Large intestine (tissue), 12 donors: ENCODE measurements at places on chromosomes 1 and 21. TPM values are rescaled to one million over a fixed set of nuclear protein-coding genes. Genes with fewer than 3 reads are reported as not detected.
A peak's percentile ranks its signal among the peaks of the same experiment; 100 is the strongest.

- no peaks in the 10 kb centered on the region for H3K27me3 ChIP-seq
- H3K27ac ChIP-seq, result peak overlapping the region; percentile 38
- DNase-seq, result peak; percentile 17
- H3K36me3 ChIP-seq, result no peaks in the 10 kb centered on the region
- peaks cover 22% of the 10 kb centered on the region for H3K4me1 ChIP-seq
- no peak overlapping the region for H3K4me3 ChIP-seq
Measured at GRCh38 chr1:42340901-42341300, 5.9 kb upstream of the FOXJ3 start.

DNA sequence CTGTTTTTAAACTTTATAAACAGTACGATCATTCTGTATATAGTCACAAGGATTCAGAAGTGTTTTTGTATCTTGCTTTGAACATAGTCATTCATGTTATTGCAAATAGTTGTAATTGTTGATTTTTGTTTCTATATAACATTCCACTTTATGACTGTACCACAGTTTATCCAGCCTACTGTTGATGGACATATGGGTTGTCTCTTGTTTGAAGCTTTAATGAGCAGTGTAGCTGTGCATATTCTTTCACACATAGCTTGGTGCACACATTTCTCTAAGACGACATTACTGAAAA lies 6.1 kb downstream of the CD101 start:
- H3K4me3 ChIP-seq, result no peak overlapping the region
- H3K27ac ChIP-seq, result no peak overlapping the region
- H3K36me3 ChIP-seq, result no peaks in the 10 kb centered on the region

The ANGPTL1 gene
- 11.0 TPM for polyA plus RNA-seq

The CHODL gene
- 1.2 TPM for polyA plus RNA-seq

The RAD54L gene
- polyA plus RNA-seq, result 6.6 TPM

GRCh38 chr21:42459082-42459460 lies 37.0 kb downstream of the RSPH1 start:
- H3K27ac ChIP-seq, result peak overlapping the region; percentile 89
- H3K4me1 ChIP-seq, result peaks cover 80% of the 10 kb centered on the region
- no peak overlapping the region for H3K4me3 ChIP-seq
- no peaks in the 10 kb centered on the region for H3K36me3 ChIP-seq

GRCh38 chr1:58057826-58058225 lies 488.7 kb downstream of the OMA1 start:
- peaks cover 6% of the 10 kb centered on the region for H3K27me3 ChIP-seq
- no peaks in the 10 kb centered on the region for H3K4me1 ChIP-seq
- H3K27ac ChIP-seq, result no peak overlapping the region
- no peak overlapping the region for H3K4me3 ChIP-seq
- DNase-seq, result peak; percentile 36
- H3K36me3 ChIP-seq, result no peaks in the 10 kb centered on the region

DNA sequence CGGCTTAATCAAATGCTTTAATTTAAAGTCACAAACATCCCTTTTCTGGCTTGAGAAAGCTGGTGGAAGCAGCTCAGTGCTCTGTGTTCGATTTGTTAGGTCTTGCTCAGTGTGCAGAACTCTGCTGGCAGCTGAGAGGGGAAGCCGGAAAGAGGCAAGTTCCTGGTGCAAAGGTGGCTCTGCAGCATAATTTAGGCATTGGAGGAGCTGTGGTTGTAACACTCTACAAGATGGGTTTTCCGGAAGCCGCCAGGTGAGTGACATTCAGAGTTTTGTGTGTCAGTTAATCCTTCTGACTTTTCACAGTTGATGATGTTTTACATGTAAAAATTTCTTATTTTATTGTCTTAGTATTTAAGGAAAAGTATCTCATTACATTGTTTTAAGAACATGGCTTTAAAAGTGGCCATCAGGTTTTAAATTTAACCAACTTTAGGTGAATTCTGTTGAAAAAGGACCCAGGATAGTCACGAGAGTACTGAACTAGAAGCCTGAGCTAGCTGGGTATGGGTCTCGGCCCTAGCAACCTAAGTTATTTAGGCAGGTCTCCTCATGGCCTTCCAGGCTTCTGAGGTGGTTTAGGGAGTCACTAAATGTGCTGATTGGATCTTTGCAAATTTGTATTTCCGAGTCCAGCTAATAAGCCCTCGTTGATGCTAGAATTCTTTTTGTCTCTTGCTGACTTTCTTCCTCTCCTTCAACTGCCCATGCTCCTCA lies 47.1 kb upstream of the PODN start:
- H3K36me3 ChIP-seq, result peaks cover 6% of the 10 kb centered on the region
- peak overlapping the region; percentile 56 for H3K4me3 ChIP-seq
- H3K27ac ChIP-seq, result peak overlapping the region; percentile 51
- H3K4me1 ChIP-seq, result no peaks in the 10 kb centered on the region

- H3K4me3 ChIP-seq, result no peak overlapping the region
- H3K27me3 ChIP-seq, result no peaks in the 10 kb centered on the region
- no peak for DNase-seq
- H3K36me3 ChIP-seq, result no peaks in the 10 kb centered on the region
Measured at GRCh38 chr1:58189453-58189852, 357.1 kb downstream of the OMA1 start.

The RNPC3 gene
- 54.3 TPM for polyA plus RNA-seq

The SMIM1 gene
- 66.0 TPM for polyA plus RNA-seq

The CYP4B1 gene
- polyA plus RNA-seq, result 2.3 TPM

DNA sequence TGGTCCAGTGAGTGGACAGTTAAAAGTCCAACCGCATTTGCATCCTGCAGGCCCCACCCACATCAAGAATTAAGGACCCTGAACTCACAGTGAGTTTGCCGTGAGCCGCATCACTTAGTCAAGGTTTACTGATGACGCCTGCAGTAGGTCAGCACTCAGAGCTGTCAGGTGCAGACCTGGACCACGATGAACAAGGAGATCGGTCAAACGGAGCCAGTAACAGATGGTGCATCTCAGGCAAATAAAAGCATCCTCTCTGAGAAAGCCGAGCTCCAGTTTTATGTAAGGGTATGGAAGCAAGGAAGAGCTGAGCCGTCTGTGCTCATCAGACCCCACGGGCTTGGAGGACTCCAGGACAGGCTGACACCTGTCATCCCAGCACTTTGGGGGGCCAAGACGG lies 4.5 kb downstream of the PRDM15 start:
- H3K27ac ChIP-seq, result no peak overlapping the region
- peaks cover 7% of the 10 kb centered on the region for H3K4me1 ChIP-seq
- no peak overlapping the region for H3K4me3 ChIP-seq
- no peaks in the 10 kb centered on the region for H3K36me3 ChIP-seq
- H3K27me3 ChIP-seq, result no peaks in the 10 kb centered on the region

The ILDR2 gene
- 1.7 TPM for polyA plus RNA-seq

The OR10Z1 gene
- 0.12 TPM for polyA plus RNA-seq

DNA sequence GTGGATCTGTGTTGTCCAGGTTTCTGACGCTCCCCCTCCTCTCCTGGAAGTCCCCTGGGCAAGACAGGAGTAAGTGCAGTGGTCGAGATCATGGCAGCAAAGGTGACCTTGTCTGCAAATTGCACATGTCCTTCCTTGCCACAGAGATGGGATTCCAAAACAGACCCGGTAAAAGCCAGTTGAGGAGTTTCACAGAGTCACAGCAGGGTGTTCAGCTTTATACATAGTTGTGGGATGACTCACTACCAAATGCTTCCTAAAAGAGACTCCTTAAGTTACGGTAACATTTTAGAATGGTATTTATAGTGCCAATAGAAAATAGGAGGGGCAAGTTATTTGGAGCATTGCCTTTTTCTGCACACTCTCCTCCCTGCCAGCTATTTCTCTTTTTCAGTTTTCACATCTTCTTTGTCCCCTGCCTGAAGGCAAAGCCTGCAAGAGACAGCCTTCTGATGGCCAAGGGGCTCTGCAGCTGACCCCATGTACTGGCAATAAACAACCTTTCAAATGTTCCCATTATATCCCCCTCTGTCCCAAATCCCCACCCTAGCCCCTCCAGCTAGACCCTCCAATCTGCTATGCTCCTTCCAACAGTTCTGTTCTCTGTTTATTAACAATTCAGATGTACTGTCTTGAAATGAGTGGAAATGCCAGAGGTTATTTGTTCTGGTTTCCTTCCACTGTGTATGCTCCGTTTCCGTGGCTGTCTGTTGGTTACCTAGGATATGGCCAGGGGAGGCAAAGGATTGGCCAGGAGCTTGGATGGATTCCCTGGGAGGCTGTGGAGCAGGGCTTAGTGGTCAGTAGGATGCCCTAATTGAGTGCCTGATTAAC lies 115.0 kb downstream of the TGFB2 start:
- no peak overlapping the region for H3K4me3 ChIP-seq
- no peaks in the 10 kb centered on the region for H3K4me1 ChIP-seq
- H3K27me3 ChIP-seq, result no peaks in the 10 kb centered on the region
- H3K27ac ChIP-seq, result no peak overlapping the region
- no peak for DNase-seq

DNA sequence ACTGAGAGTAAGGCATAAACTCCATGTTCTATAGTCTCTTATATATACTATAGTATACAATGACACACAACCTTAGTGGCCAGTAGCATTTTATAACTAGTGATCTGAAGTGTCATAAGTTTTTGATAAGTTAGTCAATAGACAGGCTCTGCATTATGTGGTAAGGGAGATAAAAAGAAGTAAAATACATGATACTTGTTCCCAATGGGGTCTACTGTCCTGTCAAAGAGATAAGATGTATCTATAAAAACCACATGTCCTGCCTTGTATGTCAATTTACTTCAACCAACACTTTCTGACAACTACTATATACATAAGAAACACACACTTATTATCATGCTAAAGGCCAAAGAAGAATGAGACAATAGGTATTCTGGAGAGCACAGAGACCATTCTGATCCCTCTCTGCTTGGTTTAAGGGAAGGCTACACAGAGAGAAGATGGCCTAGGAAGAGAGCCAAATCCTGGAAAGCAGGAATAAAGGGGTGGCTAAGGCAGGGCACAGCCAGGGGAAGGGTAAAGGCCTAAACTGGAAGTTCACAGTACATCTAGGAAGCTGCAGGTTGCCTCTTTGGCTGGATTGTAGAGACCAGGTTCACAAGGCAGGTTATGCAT lies 91.4 kb downstream of the LYST start:
- H3K27ac ChIP-seq, result no peak overlapping the region
- no peaks in the 10 kb centered on the region for H3K36me3 ChIP-seq
- no peak overlapping the region for H3K4me3 ChIP-seq

The SEC16B gene
- 23.7 TPM for polyA plus RNA-seq

The SLC22A15 gene
- 2.8 TPM for polyA plus RNA-seq
